ENCODE measurements at places on chromosomes 2 and 18.

- DNase-seq: no peak
Observed at GRCh38 chr2:121993682-121994081, 238.2 kb downstream of the TSN start.

DNA sequence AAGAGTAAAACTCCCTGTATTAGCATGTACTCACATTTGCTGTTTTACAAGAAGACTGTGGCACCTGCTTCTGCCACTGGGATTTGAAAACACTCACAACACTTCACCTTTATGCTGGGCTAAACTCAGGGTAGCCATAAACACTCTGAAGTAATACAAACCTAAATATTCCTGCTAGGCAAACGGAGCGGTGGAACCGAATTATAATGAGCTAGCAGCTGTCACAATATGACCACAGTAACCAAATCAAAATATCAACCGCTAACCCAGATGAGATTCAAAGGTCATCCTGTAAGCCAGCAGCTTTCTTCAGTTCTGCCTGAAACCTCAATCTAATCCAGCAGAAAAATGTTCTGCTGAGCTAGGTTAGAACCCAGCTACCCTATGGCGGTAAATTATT, 132.1 kb downstream of the TCF4 start:
- DNase-seq: no peak

DNA sequence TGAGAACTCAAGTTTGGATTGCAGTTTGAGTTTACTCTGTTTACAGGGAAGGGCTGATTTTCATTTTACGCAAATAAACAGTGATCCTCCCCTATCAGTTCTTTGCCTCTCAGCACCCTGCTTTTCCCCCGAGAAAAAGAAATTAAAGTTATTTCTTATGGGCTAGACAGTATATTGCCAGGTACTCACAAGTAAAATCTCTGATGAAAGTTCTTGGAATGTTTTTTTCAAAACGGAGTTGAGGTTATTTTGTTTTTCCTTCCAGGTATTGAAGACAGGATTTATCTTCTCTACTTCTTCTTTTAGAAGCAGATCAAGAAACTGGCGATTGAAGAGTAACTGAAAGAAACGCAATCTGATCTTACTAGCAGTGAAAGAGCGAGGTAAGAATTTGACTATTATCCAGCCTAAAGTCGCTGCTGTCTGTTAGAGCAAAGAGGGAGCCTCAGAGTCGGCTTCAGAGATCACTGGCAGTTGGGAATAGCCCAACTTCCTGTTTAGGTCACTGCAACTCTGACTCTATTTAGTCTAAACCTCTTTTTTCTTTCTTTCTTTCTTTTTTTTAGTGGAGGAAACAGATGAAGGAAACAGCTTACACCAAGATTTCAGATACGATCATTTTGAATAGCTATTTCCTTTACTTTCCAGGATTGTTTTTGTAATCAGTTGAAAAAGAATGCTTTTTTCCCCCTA, at the start of gene TFPI:
Gene TFPI (minus strand): TSS at position 425 of the 693 bp plus-strand sequence. CDS start 50,667 bp downstream, outside the sequence.
- peak; percentile 86 for DNase-seq

DNA sequence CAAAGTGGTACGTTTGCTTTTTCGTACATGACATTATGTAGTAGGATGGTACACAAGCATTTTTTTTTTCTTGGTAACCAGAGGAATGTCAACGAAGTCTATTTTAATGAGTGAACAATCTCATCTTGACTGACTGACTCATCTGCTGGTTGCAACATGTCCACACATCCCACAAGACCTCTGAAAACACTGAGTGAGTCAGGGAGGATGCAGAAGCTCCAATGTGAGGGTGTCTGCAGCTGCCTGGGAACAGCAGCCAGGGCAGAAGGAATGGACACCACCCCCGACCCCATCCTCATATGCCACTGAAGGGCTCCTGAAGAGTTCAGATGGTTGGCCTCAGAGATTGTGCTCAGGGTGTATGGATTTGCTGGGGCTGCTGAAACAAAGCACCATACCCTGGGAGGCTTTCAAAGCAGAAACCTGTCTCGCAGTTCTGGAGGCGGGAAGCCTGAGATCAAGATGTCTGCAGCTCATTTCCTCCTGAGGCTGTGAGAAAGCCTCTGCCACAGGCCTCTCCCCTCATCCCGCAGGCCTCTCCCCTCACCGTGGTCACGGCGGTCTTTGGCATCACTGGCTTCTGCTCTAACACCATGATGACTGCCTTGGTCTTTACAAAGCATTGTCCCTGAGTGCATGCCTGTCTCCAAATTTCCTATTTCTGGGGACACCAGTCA, 124.6 kb downstream of the LRATD1 start:
- DNase-seq: peak; percentile 93

DNA sequence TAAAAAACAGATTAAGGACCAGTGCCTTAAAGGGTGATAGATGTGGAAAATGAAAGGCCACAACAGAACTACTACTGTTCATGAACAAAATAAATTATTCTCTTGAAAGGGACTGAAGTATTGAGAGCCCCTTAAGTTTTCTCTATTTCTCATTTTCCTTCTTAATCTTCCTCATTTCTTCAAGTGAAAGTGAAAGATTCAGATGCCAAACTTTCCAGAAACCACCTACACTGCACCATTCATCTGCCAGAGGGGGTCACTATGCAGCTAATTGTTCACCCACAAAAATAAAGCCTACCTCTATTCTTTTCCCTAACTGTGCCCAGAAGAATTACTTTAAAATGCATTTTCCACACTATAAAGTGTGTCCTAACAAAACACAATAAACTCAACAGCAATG, 140.1 kb downstream of the NR4A2 start:
- peak; percentile 15 for DNase-seq

DNA sequence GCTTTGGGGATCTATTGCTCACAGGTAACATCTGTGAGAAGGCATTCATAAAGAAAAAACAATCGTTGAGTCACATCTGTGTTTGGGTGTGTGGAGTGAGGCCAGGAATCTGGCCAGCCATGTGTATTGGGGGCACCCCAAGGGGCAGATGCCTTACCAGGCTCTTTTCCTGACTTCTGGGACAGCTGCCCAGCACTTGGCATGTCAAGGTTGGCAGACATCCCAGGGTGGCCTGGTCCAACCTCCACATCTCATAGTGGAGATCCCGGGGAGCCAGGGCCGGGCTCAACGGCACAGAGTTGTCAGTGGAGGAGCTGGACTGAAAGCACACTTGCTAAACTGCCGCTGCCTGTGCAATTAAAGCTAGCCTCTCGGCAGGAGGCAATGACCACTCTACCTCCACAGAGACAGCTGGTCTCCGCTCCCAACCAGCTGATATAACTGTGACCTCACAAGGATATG, 75.3 kb upstream of the MGAT4A start:
- no peak for DNase-seq

- no peak for DNase-seq
Observed at GRCh38 chr2:48110492-48110891, 204.2 kb upstream of the FBXO11 start.

GRCh38 chr2:204370172-204370718, 175.0 kb upstream of the PARD3B start:
- no peak for DNase-seq

DNA sequence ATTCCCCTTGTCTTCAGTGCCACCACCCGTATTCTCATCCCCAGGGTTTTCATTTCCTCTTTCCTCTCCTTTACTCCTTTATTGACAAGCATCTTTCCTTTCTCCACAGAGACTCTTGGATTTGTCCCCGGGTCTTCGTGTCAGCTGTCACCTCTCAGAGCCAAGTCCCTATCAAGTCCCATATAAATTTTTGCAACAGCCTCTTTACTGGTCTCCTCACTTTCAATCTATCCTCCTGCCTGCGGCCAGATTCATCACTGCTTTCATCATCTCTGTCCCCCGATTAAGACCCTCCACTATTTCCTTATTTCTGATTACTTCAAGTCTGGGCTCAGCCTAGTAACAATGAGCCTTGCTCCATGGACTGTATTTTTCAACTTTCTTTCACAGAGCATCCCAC, 113.8 kb downstream of the CTAGE1 start:
- no peak for DNase-seq

DNA sequence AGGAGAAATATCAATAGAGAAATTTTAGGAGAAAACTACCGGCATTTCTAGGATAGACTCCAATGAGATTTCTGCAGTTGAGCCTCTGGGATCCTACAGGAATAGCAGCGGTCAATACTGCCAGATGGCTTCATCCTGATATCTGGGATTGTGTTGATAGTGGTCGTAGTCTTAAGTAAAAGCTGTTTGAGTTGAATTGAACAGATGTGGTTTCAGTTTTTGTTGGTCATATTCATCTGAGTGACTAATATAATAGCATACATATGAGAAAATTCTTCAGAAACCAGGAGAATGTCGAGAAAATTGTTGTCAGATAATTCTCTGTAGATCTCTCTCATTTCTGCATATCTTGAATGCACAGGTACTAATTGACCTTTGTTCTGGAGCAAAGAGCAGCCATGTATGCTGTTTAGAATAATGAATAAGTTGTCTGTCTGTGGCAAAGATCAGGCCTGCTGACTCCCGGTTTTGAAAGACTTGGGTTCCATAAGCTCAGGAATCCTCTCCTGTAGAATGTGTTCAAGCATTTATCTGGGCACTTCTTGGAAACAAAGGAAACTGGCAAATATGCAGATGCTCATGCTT, 288.1 kb downstream of the TMX3 start:
- peak; percentile 64 for DNase-seq

GRCh38 chr2:232789082-232789481, 12.7 kb upstream of the KCNJ13 start:
- no peak for DNase-seq

GRCh38 chr2:21175895-21176646, 52.3 kb downstream of the TDRD15 start:
- DNase-seq: no peak

DNA sequence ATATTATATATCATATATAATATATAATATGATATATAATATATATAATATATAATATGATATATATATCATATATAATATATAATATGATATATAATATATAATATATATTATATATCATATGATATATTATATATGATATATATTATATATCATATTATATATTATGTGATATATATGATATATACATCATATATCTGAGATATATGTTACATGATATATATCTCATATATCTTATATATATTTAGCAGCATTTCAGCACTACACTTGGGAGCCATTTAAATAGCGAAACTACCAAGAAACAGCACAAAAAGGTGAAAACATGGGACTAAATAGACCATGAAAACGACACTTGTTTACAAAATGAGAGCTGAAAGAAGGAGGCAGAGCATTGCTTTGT, 37.3 kb downstream of the KCMF1 start:
- no peak for DNase-seq

GRCh38 chr2:97660775-97661389, 3.0 kb downstream of the ACTR1B start:
- DNase-seq: peak; percentile 37

GRCh38 chr2:200471324-200471848, 38.5 kb downstream of the KCTD18 start:
- peak; percentile 54 for DNase-seq

DNA sequence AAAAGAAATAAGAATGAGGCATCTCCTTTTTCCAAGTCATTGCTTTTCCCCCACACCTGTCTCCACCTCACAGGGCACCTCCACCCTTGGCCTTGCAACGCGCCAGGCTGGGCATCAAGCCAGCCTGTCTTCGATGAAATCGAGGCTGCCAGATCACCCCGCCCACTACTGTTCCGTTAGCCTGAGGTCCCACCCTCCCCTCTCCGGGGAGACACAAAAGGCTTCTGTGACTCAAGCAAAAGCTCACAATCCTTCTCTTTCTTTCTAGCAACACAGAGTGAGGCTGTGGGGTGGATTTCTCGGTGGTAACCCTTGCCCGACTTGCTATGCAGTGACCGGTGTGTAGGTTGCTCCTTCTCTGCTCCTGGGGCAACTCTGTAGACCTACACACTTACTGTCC, 9.9 kb downstream of the TNP1 start:
- no peak for DNase-seq

DNA sequence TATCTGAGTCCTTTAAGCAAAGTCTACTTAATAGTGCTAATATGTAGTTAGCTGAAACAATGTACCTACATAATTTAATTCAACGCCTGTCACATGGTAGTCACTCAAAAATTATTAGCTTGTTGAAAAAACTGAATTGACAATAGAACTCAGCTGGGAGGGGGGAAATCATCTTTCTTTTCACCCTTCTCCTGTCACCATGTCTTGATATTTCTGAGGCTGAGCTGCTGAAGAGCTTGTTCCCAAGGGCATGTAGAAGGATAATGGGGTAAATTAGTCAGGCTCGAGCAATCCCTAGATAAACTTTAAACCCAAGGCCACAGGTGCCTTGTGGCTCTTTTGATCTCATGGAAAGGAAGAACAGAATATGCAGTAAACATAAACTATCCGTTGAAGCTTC, 339.6 kb upstream of the LRATD1 start:
- DNase-seq: no peak

GRCh38 chr18:8040021-8040420, 472.9 kb downstream of the PTPRM start:
- no peak for DNase-seq

DNA sequence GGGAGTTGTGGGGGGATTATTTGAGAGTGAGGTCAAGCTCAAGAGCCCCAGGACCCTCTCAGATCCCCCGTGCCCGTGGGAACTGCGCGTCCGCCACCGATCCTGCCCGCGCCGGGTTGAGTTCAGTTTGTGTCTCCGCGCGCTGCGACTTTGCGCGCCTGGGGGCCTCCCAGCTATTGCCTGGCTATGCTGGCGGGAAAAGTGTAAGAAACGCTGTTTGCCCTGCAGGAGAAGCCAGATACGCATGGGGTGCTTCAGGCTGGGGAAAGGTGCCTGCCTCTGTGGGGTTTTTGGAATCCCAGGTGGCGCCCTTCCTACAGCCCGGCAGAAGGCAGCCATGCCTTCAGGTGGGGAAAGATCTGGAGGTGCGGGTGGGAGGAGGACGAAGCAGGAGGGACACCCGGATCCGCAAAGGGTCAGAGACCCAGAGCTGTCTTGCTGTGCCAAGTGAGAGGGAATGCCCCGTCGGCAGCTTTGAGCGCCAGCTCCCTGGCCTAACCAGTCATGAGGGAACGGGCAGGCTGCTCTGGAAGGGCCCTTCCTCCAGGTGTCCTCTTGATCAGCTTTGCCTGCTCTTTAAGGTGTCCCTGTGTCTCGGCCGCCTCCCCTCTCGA, 22.5 kb downstream of the TEX44 start:
- no peak for DNase-seq

DNA sequence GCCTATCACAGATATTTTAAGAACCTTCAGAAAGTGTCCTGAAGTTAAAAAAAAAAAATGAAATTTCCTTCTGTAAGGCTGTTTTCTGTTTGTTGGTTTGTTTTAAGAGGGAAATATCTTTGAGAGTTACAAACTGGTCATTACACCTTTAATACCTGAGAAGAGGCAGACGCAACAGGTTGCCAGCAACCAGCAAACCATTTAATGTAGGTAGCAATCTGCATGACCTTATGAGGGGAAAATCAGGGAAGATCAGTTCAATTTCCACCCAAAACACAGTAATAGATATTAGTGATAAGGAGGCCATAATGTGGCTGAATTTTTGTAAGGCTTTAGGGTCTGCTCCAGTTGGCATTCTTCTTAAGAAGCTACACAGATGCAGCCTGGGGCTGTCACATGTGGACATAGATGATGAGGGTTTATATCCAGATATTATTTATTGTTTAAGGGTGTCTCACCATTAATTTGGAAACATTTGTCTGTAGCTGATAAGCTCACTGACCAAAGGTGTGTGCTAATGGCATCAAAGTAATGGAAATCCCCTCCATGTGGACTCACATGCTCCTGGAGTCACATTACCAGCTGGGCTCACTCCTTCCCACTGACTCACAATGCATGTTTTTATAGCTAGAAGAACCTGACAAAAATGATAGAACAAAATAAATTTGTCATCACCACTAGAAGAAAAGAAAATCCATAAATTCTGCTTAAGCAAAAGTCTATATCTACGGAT, 83.5 kb upstream of the DTNA start:
- DNase-seq: no peak

GRCh38 chr2:203682688-203683130, 23.7 kb upstream of the CD28 start:
- DNase-seq: peak; percentile 65

- no peak for DNase-seq
Observed at GRCh38 chr18:73545472-73545871, 602.2 kb downstream of the FBXO15 start.
